ENCODE measurements at places on chromosomes 6 and 20.

GRCh38 chr20:47770935-47771334 lies 14.3 kb downstream of the SULF2 start:
- DNase-seq, result no peak

DNA sequence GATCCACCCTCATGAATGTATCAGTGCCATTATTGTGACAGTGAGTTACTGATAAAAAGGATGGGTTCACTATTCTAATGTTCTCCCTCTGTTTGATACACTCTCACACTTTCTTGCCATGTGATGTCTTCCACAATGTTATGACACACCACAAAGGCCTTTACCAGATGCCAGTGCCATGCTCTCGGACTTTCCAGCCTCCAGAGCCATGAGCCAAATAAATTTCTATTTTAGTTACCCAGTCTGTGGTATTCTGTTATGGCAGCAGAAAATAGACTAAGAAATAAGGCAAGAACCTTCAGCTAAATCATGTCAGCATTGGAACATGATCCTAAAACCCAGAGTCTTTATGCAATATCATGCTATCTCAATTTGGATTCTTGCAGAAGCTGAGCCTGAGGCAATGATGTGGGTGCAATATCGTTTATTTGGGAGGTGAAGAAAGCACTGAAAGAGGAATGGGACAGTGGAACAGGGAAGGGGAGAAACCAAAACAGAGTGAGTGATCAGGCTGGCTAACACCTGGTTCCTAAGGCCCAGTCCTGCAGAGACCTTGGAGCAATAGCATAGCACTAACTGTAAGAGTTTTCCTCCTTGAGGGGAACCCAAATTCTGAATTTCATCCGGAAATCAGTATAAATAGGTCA lies 130.4 kb upstream of the LRFN2 start:
- no peak for DNase-seq

DNA sequence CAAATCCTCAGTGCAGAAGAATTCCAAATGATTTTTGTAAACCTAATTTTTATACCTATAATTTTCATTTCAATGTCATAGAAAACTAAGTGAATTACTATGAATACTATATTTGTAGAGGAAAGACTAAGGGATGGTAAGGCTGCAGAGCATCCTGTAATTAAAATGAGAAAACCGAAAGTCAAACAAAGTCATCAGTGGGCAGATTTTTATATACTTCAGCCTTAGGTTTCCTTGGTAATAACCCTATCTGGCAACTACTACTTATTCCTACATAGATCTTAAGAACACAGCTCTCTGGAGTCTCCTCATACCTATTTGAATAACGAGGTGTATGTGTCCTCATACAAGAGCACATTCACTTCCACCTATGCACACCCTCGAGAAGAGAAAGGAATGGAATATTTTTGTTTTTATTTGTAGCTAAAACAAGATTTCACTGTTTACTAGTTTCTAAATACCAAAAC lies 117.9 kb upstream of the SGK1 start:
- no peak for DNase-seq

DNA sequence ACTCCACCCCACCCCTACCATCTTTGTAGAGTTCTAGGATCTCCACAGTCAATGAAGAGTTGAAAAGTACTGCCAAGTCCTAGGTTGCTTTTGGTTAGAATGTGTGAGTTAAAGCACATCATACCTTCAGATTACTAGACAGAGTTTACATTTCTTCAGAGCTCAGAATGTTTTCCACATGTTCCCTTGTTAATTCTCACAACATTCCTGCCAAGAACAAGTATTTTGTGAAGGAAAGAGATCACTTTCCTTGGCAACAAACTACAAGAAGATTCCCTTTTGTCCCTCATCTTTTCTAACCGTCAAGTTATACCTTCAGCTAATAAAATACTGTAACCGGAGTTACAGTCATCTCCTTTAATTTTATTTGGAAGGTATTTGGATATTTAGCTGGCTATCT lies 266.8 kb downstream of the ZFAND3 start:
- DNase-seq, result no peak

DNA sequence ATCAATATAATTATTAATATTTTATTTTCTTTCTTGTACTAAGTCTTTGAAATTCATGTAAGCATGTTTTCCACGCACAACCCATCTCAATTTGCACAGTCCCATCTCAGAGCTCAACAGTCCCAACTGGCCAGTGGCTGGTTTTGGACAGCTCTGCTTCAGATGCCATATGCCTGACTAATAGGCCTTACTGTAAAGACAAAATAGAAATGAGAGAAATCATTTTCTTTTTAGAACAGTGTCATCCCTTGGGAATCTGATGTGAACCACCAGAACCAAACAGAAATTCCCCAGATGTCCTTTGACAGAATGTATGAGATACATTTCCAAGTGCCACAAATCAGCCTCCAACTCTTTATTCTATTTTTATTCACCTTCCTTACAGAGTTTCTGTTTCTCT lies 338.9 kb downstream of the ESR1 start:
- DNase-seq, result peak; percentile 77

DNA sequence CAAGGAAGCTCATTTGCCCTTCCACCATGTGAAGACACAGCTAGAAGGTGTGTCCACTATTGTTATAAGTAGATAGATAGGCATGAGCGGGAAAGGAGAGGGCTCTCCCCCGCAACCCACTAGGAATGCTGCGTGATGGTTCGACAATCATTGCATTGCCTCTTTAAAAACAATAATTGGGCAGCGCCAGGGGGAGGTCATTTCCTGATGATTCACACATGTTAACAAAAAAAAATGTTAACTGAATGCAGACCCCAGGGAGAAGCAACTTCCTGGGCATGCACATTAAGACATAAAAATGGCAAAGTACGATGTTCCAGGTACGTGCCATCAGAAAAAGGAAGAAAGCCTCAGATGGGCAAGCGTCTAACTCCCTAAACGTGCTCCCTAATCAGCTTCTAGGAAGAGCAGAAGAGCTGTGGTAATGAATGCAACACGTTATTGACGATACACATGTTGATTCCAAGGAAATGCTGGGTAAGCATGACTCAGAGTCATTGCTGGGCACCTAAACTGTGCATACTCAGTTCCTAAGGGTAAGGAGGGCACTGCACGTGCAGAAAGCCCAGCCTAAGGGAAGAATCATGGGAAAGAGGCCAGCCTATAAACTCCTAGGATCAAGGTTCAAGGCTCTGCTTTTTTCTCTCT lies 113.7 kb downstream of the FAM217A start:
- no peak for DNase-seq

DNA sequence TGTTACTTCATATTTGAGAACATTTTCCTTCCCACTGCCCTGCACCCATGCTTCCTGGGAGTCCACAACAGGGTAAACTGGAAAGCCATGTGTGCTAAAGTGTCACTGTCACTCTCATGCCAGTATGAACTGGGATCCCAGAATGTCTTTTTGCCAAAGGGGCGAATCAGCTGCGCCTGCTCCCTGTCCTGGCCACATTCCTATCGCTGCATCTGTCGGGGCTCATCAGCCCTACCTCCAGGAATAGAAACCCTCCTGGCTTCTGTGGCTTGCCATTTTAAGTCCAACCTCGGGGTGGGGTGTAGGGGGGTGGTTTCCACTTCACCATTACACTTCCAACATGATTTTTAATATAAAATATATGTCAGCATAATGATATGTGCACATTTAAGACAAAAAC lies 933 bp downstream of the KLHL31 start:
- no peak for DNase-seq

- DNase-seq, result no peak
Observed at GRCh38 chr20:48636301-48636700, 191.5 kb downstream of the PREX1 start.
